WERI-Rb-1 (cell line): ENCODE measurements at places on chromosomes 7 and 10.

DNA sequence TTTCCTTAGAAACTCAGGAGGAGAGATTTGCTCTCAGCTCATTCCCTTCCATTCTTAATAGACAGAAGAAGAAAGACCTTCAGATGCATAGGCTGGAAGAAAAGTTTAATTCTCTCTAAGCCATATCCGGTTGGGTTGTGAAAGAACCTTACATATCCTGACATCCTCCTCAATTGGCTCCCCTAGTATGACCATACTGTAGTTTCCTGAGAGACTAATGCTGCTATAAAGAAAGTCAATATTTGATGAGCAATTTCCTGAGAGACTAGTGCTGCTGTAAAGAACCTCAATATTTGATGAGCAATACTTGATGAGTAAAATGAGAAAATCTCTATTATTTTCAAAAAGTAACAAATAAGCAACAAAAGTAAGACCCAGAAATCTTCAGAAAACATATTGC is 888.5 kb upstream of the SORCS1 start:
- DNase-seq, result no peak

DNA sequence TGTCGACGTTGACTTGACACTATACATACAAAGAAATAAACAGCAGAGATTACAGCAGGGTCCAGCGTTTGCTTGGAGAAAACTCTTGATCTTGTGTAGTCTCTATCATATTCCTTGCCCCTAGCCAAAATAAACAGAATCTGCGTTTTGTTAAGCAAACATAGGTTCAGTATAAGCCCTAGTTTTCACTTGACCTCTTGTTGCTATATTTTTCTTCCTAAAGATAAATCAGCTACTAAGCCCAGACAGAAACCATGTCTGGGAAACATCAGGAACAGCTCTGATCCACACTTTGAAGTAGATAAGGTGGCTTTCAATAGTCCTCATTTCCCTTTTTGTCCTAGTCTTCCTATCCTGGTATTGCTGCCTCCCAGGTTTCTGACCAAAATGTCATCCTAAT is 328.2 kb upstream of the MAGI2 start:
- no peak for DNase-seq

DNA sequence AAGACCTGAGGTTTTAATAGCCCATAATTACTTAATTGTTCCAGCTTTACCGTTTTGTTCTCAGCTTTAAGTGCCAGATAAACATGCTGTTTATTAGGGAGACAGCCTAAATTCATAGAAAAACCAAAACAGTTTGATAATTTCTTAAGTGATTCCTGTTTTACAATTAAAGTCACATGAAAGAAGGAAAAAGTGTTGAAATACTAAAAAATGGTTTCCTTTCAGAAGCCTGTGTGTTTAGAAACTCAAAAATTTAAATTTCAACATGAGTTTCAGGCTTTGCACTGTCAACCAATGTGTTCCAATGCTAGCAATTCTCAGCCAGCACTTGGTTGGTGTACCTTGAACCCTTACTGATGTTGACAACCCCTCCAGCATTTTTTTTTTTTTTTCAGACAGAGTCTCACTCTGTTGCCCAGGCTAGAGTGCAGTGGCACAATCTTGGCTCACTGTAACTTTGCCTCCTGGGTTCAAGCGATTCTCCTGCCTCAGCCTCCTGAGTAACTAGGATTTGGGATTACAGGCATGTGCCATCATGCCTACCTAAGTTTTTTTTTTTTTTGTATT is 135.3 kb downstream of the ICA1 start:
- no peak for DNase-seq

GRCh38 chr7:15764010-15764409 is 77.5 kb upstream of the MEOX2 start:
- no peak for DNase-seq

GRCh38 chr7:90917539-90917938 is 321.4 kb downstream of the CDK14 start:
- DNase-seq, result no peak

- no peak for DNase-seq
Measured at GRCh38 chr7:47218378-47219176, 363.3 kb downstream of the TNS3 start.

GRCh38 chr10:21145751-21146435 is 248.8 kb upstream of the NEBL start:
- DNase-seq, result no peak

DNA sequence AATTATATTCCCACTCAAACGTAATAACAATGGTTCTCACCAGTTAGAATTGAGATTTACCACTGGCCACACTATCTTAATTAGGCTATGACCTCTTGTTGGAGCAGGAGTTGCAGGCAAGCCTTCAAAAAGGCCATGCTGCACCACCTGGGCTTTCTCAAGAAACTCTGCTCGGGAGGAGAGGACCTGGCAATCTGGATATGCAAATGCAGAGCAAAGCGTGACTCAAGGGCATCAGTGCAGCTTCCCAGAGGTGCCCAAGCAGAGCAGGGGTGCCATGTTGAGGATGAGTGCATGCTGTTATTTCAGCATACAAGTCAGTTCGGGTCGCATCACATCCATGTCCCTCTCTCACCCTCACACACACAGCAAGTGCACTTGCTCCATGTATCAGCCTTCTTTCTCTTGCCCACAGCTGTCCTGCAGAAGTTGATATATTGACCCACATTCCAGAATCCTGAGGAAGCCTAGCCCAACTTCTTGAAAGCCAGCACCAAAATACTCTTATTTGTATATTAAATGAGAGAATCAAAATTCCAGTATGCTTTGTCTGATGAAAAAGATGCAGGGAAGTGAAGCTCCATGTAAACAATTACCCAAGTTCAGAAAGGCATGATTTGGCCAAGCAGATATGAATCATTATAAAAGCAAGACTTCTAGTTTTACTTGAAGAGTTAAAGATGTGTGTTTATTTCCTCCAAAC is 55.7 kb upstream of the IL6 start:
- no peak for DNase-seq

- DNase-seq, result no peak
Measured at GRCh38 chr10:49313501-49314070, 14.6 kb downstream of the C10orf71 start.

DNA sequence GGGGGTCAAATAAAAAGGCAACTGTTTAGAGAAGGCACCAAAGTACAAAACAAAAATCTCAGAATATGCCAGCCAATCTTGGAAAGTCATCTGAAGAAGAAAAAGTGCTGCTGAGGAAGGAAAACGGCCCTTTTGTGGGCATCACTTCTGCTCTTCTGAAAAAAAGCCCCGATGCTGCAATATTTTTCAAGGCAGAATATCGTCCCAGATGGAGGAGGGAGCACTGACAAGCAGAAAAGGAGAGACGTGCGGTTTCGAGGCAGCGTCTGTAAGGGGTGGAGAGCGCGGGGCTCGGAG is 959 bp upstream of the ATRNL1 start:
- DNase-seq, result no peak

- no peak for DNase-seq
Measured at GRCh38 chr7:2527505-2528467, 8.2 kb downstream of the LFNG start.

DNA sequence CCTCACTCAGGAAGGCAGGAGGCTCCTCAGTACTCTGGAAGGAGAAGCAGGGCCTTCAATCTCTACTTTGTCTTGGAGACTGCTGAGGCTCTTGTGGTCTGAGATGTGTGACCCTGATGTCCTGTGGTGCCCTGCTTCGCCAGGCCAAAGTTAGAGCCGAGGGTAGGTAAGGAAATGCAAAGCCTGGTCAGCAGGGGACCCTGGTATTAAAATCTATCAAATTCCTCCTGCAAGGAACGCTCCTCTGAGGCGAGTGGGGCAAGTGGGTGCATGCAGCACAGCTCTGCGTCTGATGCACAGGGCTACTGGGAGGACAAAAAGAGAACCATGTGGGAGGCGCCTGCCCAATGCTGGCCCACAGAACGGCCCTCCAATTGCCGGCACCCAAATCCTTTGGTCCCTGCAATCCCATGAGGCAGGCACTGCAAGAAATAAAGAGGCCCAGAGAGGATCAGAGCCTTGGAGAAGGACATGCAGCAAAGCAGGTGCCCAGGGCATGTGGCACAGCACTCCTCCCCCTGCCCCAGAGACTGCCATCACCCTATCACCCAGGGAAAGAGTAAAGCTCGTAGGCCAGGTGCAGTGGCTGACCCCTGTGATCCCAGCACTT is 23.1 kb upstream of the ZMIZ1 start:
- DNase-seq, result no peak

DNA sequence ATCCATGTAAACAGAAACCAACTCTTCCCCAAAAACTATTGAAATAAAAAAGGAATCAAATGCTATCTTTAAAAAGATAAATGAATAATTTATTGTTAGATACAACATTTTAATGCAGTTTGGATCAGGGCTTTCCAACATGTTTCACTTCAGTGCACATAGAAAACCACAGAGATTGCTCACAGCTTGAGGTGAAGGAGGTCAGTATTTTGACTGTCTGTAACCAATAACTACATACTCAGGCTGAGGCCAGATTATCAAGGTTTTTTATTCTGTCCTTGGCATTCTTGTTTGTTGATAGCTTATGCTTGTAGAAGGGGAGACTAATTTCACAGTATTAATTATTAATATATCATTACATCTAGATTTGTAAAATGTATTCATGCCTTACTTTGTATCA is 195.5 kb downstream of the PRKG1 start:
- no peak for DNase-seq

DNA sequence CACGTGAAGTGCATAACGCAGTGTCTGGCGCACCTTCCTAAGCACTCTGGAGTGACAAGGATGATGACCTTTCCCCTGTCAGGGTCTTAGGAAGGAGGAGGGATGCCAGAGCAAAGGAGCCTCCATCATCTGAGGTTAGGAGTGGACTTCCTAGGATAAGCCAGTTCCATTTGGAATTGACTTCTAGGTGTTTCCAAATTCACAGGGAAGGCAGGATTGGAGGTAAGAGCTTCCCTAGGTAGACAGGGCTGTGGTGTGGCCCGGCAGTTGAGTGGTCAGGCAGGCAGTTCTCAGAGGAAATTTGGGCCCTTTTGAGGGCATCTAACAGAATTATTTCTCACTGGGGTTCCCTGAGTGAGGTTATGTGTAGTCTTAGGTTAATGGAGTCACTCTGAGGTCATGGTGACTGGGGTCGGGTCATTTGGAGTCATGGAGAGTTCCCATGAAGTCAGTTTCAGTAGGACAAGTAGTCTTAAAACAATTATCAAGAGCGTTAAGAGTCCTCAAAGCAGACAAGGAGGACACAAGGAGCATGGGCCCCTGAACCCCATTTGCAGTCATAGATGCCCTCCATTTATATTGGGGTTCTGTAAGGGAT is 8.2 kb downstream of the PPIF start:
- no peak for DNase-seq

GRCh38 chr10:11017000-11017569 is 587 bp upstream of the CELF2 start:
- no peak for DNase-seq

DNA sequence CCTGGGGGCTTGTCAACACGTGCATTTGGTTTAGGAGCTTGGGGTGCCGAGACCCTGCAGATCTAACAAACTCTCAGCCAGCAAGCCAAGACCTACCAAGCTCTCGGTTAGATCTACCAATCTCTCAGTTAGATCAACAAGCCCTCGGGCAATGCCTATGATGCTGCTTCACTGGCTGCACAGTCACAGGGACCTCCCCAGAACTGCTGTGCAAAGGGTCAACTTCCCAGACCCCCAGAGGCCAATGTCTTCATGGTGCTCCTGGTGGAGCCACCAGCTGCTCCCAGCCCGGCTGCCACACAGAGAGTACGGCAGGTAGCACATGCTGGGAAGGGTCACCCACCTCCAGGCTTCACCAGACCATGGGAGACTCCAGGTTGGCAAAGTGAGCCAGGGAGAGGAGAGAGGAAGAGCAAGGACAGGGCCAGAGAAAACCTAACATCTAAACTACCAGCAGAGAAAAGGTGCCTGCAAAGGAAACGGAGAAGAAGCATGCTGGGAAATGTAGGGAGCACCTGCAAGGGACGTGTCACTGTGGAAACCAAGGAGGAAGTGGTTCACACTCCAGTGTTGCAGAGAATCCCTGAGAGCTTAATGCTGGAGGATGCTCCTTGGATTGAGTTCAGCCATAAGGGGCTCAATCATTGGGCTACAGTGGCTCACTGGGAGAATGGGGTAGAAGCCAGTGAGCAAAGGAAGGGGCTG is 51.5 kb upstream of the GDF10 start:
- DNase-seq, result no peak

GRCh38 chr7:39808796-39809481 is 141.1 kb upstream of the CDK13 start:
- DNase-seq, result no peak

- DNase-seq, result no peak
Measured at GRCh38 chr7:52944921-52945320, 90.5 kb upstream of the POM121L12 start.

GRCh38 chr7:16130111-16131110 is 290.9 kb downstream of the CRPPA start:
- no peak for DNase-seq

GRCh38 chr7:30924624-30925023 is 13.0 kb downstream of the AQP1 start:
- no peak for DNase-seq

GRCh38 chr10:126439942-126440341 is 51.7 kb upstream of the ADAM12 start:
- no peak for DNase-seq

GRCh38 chr7:46444256-46444655 is 523.2 kb upstream of the IGFBP3 start:
- DNase-seq, result peak; percentile 19

- no peak for DNase-seq
Measured at GRCh38 chr10:31242902-31243301, 76.1 kb upstream of the ZEB1 start.

DNA sequence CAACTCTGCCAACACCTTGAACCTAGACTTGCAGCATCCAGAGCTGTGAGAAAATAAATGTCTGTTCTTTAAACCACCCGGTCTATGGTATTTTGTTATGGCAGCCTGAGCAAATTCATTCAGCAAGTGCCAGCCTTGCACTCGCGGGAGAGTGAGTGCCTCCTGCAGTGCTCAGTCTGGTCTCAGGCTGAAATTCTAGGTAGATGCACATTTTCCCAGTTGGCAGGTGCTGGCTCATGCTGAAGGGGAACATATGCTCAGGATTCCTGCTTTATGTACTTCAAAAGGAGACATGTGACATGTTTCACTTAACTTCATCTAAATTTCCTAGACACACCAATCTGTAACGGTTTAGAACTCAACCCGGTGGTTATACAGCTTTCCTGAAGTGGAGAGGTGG is 170.8 kb downstream of the MGMT start:
- no peak for DNase-seq

DNA sequence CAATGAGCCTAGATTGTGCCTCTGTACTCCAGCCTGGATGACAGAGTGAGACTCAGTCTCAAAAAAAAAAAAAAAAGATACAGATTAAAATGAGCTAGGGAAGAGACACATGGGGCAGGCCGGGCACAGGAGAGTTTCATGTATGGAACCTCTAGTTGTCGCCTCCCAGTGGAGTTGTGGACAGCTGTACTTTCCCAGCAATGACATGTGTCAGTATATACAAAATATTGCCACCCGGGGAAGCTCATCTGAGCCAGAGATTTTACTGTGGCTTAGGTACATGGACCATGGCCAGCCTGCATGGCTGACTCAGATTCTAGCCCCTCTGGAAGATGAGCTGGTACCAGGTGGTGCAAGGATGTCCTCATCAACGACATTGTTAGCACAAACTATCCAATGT is 87.4 kb downstream of the COL26A1 start:
- no peak for DNase-seq

GRCh38 chr10:113169853-113170460 is 219.9 kb downstream of the TCF7L2 start:
- DNase-seq, result no peak

GRCh38 chr7:55018361-55019190 is at the start of gene EGFR:
Gene EGFR, plus strand, starts transcription at chr7:55019017. Its CDS starts 261 bp downstream, at chr7:55019278.
- DNase-seq, result peak; percentile 60

GRCh38 chr7:84904561-84904960 is 282.3 kb downstream of the SEMA3D start:
- no peak for DNase-seq
